Fibroblast of skin of abdomen (primary cell): ENCODE measurements at places on chromosomes 16 and 17.

GRCh38 chr17:27560668-27561067 is 70.3 kb upstream of the LGALS9 start:
- no peak for DNase-seq

DNA sequence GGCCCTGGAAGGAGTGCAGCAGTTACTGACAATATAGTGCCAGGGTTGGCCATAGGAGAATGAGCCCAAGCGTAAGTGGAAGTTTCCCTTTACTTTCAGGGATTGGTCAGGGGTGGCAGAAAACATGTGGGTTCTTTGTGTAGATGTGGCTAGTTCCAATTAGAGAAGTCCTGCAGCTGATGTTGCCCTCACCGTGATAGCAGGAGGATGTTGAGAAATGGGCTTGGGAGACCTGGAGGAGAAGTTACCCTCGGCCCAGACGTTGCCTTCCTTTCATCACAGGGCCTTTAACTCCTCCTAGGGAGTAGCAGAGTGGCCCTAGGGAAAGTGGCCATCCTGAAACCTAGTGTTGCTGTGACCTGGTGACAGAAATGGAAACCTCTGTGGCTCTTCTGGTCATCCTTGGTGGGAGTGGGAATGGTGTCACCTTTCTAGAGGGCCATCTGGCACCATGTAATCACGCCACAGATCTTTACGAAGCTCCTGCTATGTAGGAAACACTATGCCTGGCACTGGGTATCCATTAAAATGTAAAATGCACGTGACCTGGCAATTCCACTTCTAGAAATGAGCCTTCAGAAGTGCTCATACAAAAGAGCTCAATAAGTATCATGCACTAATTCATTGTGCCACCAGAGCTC is 6.7 kb downstream of the TMEM92 start:
- no peak for DNase-seq

DNA sequence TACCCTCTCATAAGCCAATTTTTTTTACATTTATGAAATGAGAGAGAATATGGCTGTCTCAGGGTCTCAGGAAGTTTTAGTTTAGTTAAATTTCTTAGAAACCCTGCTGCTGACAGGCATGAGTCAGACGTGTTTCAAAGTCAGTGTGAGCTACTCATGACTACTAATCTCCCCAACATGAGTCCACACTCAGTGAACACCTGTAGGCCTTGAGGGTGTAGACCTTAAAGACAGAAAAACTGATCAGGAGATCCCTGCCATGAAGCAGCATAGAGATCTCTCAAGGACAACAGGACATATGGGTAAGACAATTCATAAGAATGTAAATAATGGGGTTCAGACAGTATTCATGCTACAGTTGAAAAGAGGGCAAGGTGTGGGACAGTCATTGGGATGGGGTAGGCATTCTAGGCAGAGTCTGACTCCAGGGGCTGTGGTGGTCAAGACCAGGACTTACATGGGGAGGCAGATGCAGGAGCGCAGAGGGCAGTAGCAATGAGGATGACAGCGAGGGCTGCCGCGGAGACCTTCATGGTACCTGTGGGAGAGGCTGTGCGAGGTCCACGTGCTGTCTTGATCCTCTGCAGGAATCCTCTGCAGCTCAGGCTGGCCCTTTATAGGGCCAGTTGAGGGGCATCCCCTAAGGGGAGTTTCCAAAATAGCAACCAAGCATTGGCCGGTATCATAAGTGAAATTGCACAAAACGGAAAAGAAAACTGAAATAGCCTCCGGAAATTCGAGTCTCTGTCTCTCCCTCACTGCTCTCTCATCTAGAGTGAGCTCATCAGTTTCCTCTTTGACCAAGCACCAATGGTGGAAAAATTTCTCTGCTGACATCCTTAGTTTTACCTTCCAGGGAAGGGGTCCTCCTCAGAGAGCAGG is at the start of gene CCL5:
TSS of gene CCL5 (minus strand) at position 588 of the 882 bp plus-strand sequence.
- no peak for DNase-seq

GRCh38 chr16:1347286-1347855 is 4.3 kb downstream of the TSR3 start:
- no peak for DNase-seq

GRCh38 chr17:29368926-29369325 is 21.2 kb upstream of the TAOK1 start:
- DNase-seq = peak; percentile 5

DNA sequence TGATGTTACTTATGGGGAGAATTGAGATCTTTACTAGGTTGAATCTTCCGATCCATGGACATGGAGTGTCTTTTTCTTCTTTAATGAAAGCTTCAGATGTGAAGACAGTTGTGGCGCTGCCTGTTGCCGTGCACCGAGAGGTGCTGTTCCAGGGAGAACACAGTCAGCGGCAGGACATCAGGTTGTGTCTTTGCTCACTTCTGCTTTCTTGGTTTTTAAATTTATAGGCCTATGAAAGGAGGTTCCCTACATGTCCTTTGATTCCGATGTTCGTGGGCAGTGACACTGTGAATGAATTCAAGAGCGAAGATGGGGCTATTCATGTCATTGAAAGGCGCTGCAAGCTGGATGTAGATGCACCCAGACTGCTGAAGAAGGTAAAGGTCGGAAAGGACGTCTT is 49.8 kb downstream of the SEC14L1 start:
- DNase-seq = no peak

- no peak for DNase-seq
These were observed 8.0 kb upstream of the FASN start for GRCh38 chr17:82105882-82106687.

DNA sequence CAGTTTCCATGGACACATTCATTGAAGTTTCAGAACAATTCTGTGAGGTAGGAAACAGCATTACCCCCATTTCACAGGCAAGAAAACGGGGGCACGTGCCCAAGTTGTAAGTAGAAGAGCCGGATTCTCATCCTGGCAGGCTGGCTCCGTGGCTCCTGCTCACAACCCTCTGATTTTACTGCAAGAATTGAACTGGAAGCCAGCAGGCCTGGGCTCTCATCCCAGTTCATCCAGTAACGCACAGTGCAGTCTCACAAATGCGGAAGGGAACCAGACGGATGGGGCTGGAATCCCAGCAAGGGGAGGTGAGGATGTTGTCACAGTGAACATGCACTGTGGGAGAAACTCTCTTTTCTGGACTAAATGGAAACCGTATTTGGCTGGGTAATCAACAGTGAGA is 40.7 kb upstream of the DOC2B start:
- no peak for DNase-seq
